ENCODE measurements at places on chromosomes 2 and 18. TPM values are rescaled to one million over a fixed set of nuclear protein-coding genes. Genes with fewer than 3 reads are reported as not detected.

The TXNL4A gene
- 198 TPM for total RNA-seq

The XDH gene
- not detected for total RNA-seq

GRCh38 chr2:222774941-222775340 lies 85.9 kb upstream of the ACSL3 start:
- H3K4me1 ChIP-seq = no peaks in the 10 kb centered on the region
- no peaks in the 10 kb centered on the region for H3K27me3 ChIP-seq
- H3K36me3 ChIP-seq = no peaks in the 10 kb centered on the region
- H3K27ac ChIP-seq = no peak overlapping the region

GRCh38 chr2:220473611-220474010 lies 846.2 kb downstream of the SLC4A3 start:
- H3K4me3 ChIP-seq = no peak overlapping the region
- H3K4me1 ChIP-seq = no peaks in the 10 kb centered on the region
- H3K27ac ChIP-seq = no peak overlapping the region
- H3K36me3 ChIP-seq = no peaks in the 10 kb centered on the region
- DNase-seq = no peak

DNA sequence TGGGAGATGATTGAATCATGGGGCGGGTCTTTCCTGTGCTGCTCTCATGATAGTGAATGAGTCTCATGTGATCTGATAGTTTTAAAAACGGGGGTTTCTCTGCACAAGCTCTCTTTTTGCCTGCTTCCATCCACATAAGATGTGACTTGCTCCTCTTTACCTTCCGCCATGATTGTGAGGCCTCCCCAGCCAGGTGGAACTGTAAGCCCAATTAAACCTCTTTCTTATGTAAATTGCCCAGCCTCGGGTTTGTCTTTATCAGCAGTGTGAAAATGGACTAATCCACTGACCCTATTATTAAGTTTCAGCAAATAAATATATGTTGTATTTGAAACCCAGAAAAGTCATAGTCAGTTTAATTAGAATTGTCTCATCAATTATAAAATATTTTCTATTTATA lies 22.0 kb downstream of the IRS1 start:
- no peaks in the 10 kb centered on the region for H3K36me3 ChIP-seq
- H3K27ac ChIP-seq = no peak overlapping the region
- H3K27me3 ChIP-seq = no peaks in the 10 kb centered on the region
- no peak for DNase-seq
- no peak overlapping the region for H3K4me3 ChIP-seq
- peaks cover 12% of the 10 kb centered on the region for H3K4me1 ChIP-seq

Measured in CD8-positive, alpha-beta memory T cell (primary cell).